Skeletal muscle cell (primary cell): ENCODE measurements at places on chromosomes 13 and 19.

DNA sequence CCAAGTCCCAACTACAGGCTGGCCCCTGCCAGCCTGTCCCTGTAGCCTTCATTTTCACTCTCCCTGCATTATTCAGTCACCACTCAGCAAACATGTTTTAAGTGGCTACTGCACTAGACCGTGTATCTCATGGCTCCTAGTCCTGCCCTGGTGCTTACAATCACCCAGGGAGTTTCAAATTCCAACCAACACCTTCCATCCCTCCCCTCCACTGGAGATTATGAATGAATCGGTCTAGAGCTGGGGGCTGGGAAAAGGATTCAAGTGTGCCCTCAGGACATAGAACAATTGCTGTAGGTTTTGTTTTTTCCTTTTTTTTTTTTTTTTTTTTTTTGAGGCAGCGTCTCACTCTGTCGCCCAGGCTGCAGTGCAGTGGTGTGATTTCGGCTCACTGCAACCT is 15.0 kb upstream of the TNFAIP8L1 start:
- DNase-seq, result no peak

GRCh38 chr19:29695765-29696564 is 19.1 kb downstream of the C19orf12 start:
- DNase-seq, result no peak

GRCh38 chr19:46746281-46747057 is at the start of gene STRN4:
STRN4 (minus strand) TSS chr19:46746450; CDS start chr19:46746430, 20 bp downstream.
- DNase-seq, result no peak

DNA sequence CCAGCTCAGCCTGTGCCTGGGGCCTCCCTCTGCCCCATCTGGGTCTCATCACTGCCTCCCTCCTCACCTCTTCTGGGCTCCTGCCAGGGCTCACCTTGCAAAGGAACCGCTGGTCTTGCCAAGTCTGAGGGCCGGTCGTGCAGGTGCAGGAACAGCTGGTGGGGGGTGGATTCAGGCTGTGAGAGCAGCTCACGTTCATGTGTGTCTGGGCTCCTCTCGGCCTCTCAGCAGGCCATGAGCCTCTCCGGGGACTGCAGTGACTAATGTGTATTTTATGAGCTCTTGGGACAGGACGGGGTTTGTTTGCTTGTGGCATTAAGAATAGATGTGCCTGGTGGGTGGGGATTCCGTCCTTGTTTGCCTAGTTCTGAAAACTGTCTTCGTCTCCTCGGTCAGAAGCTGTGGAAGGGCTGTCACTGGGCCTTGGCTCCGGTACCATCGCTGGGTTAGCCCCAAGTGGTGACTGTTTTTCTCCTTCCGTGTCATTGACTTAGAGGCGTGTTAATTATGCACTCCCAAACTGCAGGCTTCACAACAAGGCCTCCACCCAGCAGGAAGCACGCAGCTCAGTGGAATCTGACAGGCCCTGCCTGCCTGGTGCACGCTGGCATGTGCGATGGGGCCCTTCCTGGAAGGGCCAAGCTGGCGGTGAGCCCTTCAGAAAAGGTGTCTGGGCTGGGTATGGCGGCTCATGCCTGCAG is 77.6 kb downstream of the KDM4B start:
- DNase-seq, result no peak

DNA sequence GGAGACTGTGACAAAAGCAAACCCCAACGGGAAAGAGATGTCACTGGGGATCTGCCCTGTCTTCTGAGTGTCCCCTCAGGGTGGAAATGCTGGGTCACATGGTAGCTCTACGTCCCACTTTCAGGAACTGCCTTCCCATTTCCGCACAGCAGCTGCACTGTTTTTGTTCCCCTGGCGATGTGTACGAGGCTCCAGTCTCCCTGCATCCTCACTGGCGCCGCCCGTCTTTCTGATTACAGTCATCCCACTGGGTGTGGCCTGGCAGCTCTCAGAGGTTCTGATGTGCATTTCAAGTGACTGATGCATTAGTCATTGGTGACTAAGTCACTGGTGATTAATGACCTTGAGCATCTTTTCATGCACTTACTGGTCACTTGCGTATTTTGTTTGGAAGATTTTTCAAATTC is 21.2 kb downstream of the PCID2 start:
- DNase-seq, result peak; percentile 98

DNA sequence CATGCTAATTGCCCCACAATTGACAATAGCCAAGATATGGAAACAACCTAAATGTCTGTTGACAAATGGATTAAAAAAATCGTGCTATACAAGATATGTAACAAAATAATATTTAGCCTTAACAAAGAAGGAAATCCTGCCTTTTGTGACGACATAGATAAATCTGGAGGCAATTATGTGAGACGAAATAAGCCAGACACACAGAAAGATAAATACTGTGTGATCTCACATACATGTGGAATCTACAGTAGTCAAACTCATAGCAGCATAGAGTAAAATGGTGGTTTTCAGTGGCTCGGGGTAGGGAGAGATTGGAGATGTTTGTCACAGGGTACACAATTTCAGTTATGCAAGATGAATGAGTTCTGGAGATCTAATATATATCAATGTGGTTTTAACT is 895.8 kb downstream of the SLITRK6 start:
- DNase-seq, result no peak

DNA sequence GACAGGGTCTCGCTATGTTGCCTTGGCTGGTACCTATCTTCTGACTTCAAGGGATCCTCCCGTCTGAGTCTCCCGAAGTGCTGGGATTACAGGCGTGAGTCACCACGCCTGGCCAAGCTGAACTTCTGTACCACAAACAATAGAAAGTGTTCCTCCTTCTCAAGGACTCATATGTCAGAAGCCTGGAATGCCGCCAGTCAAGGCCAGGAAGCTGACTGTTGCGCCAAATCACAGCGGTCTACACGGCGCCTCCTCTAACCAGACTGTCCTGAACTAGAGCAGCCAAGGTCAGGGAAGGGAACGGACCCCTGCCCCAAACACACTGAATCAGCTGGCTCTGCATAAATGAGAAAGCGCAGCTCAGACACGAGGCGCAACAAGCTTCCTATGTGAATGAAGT is 14.6 kb downstream of the RAB20 start:
- peak; percentile 84 for DNase-seq

DNA sequence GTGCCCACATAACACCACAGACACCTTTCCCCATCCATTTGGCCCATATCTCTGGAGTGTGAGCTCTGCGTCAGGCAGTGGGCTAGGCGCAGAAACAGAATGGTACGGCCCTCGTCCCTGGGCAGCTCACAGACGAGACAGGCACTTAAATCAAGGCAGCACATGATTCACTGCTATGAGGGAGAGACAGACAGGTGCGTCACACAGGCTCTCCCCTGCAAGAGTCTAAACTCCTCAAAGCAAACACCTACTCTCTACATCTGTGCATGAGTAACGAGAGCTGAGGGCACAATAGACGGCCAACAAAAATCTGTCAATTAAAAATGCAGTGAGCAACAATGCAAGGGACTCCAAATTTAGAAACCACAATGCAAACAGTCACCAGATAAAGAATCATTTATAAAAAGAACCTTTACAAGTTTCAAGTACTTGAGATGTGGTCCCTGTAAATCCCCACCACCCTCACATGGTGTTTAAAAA is 348.9 kb downstream of the UQCRFS1 start:
- no peak for DNase-seq

DNA sequence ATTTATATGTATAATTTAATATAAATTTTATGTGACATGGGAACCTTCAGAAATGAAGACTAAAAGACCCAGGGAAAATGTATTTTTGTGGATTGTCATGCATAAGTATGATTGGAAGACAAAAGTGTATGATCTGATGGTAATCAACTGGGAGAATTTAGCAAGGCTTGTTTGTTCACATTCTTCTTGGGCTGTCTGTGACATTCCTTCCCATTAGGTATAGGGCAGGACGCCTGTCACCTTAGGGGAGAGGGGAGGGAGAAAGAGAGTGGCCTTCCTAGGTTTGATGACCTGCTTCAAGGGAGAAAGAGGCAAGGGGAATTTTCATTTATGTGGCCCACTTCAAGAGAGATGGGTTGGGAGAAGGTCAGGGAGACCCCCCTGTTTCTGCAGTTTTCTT is 22.4 kb downstream of the PIBF1 start:
- DNase-seq, result no peak

GRCh38 chr13:71089056-71089455 is 777.9 kb downstream of the DACH1 start:
- DNase-seq, result no peak

DNA sequence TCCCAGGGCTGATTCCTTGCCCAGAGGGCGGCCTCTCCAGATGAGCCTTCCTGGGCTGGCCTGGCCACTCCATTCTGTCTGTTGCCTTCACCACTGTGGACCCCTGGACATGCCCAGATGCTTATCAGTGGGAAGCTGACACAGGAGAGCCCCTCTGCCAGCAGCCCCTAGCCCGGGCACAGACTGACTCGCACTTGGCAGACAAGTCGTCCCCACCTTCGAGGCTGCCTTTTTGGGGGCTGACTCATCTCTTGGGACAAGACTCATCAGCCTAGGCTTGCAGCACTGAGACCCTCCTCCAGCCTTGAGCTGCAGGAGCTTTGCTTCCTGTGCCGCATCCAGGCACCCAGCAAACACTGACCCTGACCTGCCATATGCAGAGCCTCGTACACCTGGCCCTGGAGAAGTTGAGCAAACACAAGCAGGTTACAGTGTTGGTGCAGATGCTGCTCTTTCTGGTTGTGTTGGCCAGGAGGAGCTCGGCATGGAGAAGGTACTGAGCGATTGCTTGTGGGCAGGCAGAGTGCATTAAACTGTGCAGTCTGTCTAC is 8.1 kb downstream of the CHST8 start:
- DNase-seq, result no peak

DNA sequence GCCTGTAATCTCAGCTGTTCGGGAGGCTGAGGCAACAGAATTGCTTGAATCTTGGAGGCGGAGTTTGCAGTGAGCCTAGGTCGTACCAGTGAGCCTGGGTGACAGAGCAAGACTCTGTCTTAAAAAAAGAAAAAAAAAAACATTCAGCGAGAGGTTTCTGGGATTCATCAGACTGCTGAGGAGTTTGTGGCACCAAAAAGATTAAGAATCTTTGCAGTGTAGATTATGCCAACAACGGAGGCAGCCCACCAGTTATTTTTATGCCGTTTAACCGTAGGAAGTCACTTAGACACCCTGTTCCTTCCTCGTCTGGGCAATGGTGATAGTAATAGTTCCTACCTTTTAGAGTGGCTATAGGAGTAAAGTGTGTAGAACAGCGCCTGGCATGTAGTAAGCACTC is 2.5 kb downstream of the COX6B1 start:
- DNase-seq, result no peak

GRCh38 chr19:51668216-51668615 is 21.6 kb upstream of the SIGLEC14 start:
- no peak for DNase-seq

- no peak for DNase-seq
Observed at GRCh38 chr13:41487222-41487621, 29.9 kb downstream of the RGCC start.

GRCh38 chr13:75864718-75865117 is 228.6 kb downstream of the LMO7 start:
- peak; percentile 19 for DNase-seq

DNA sequence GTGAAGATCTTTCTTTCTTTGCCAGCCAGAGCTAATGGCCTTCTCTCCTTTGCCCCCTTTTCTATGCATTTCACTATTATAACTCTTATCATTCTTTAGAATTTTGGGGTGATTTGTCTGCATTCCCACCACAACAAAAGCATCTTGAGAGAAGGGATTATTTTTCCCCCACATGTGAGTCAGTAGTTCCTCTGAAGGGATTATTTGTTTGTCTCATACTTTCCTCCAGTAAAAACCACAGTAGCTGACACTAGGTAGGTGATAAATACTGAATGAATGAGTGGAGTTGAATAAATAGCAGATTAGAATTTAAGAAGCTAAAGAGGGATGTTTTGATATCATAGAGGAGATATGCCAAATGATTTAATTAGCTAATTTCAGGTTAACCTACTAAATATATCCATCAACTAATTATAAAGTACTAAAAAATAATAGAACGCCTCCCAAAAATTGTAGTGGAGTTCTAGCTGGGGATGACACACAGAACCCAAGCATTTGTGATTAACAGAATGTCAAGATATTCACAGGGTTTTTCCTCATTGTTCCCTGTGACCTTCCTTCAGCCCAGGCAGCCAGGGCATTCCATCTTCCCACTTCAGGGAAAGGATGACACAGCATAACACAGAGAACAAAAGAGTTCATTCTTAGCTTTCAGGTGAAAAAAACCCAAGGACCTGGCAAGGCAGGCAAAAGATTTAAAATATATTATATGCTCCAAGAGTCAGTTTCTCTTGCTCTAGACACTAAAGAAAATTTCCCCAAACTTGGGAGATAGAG is 3.5 kb upstream of the TBC1D4 start:
- DNase-seq, result peak; percentile 43

DNA sequence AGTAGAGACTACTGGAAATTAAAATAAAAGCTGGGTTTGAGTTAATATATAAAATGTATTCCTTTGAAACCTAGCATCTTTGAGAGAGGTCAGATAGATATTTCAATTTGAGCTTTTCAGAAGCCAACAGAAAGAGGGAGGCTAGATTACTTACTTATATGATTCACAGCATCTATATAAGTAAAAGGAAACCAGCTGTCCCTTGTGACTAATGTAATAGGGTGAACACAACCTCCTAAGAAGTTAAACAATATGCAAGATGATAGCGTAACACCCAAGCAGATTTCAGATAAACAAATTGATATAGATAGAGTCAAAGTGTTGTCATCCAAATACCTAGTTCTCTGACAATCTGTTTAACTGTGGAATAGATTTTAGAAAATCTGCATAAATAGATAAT is 393.5 kb upstream of the GPC6 start:
- DNase-seq, result no peak

DNA sequence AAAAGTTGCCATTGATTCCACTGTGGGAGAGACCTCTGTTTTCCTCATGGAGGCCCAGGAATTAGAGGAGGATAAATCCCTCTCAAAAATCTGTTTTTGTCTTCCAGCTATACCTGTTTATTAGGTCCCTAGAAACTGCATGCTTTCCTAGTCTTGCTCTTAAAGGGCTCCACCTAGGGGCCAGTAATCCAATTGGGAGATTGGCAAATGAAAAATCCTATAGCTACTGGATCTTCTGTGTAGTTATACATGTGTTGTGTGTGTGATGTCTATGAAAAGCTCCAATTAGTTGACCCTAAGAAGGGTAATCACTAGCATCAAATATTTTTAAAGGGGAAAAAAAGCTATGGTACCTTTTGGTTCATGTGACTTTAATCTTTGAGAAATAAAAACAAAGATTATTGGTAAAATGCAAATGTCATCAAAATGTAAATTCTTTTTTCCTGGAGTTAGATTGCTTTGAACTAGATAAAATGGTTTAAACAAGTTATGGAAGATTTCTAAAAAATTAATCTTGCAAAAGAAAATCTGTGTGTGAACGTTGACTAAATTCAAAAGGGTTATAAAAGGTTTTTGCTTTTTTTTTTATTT is 63.4 kb upstream of the C1QTNF9B start:
- no peak for DNase-seq

DNA sequence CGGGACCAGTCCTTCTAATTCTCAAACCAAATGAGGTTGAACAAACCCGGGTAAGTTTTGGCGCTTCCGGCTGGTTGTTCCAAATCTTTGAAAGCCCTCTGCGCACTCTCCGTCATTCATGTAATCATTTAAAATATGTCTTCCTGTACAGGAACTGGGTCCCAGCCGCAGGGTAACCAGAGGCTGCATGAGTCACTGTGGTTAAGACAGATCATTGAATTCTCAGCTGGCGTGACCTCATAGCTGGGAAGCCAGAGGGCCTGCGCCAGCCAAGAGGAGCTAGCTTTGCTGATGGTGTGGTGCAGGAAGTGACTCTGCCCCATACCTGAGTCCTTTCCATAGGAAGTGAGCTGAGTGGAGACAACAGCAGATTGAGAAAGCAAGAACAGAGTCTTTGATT is 135.2 kb downstream of the TSHZ3 start:
- DNase-seq, result peak; percentile 99
